CD4-positive, CD25-positive, alpha-beta regulatory T cell (primary cell): ENCODE measurements at places on chromosomes 5 and 9. TPM values are rescaled to one million over a fixed set of nuclear protein-coding genes. Genes with fewer than 3 reads are reported as not detected.

The LCN9 gene
- not detected for polyA plus RNA-seq

The DOK3 gene
- polyA plus RNA-seq: 0.13 TPM

The HSD17B4 gene
- 31.3 TPM for polyA plus RNA-seq

The GFM2 gene
- polyA plus RNA-seq: 10.0 TPM

The GFRA3 gene
- not detected for polyA plus RNA-seq

The TMEM252 gene
- not detected for polyA plus RNA-seq

The TAF11L5 gene
- not detected for polyA plus RNA-seq

The TEX10 gene
- 22.7 TPM for polyA plus RNA-seq

The C5orf52 gene
- polyA plus RNA-seq: not detected

The SLC27A6 gene
- polyA plus RNA-seq: not detected

The MUSK gene
- not detected for polyA plus RNA-seq

The WWC1 gene
- 0.67 TPM for polyA plus RNA-seq

The RNF145 gene
- 11.0 TPM for polyA plus RNA-seq

The MRPS30 gene
- polyA plus RNA-seq: 71.5 TPM

The NOXA1 gene
- 0.83 TPM for polyA plus RNA-seq

The TOR4A gene
- polyA plus RNA-seq: 2.9 TPM

The PCDHAC2 gene
- polyA plus RNA-seq: not detected

The CD14 gene
- 1.6 TPM for polyA plus RNA-seq

The SLC28A3 gene
- polyA plus RNA-seq: not detected

The FREM1 gene
- polyA plus RNA-seq: not detected
